Suppressor macrophage (primary cell): ENCODE measurements at places on chromosomes 4 and X.
A peak's percentile ranks its signal among the peaks of the same experiment; 100 is the strongest.

- peak; percentile 40 for DNase-seq
These were observed 108.8 kb downstream of the SPRY1 start for GRCh38 chr4:123505095-123506010.

DNA sequence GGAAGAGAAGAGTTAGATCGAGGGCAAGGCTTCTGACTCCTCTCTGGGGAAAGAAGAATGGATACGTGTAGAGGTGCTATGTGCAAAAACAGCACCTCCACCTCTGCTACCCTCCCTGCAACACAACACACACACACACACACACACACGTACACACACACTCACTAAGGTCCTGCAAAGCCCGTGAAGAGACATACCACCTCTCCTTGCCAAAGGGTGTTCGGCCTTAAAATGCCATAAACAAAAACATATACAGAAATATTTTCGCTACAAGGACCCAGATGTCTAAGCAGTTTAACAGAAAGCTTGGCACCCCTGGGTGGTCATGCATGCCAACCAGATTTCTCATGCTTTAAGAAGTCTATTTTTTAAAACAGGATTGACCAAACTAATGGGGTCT, 1.5 kb downstream of the TIFA start:
- no peak for DNase-seq

DNA sequence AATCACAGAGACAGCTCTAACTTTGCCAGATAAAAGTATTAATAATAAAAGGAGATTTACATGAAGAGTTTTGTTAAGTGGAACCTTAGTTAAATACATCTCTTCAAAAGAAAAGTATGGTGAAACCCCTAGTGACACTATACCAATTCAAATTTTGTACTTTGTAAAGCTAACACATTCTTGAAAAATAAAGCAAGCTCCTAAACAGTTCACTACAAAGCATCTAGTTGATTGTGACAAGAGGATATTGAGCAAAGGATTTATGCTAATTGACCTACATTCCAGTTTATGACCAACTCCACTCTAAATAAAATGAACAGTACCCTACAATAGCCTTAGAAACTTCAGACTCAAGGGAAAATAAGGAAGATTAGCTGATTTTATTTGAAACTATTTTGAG, 69.4 kb upstream of the WDR17 start:
- no peak for DNase-seq

DNA sequence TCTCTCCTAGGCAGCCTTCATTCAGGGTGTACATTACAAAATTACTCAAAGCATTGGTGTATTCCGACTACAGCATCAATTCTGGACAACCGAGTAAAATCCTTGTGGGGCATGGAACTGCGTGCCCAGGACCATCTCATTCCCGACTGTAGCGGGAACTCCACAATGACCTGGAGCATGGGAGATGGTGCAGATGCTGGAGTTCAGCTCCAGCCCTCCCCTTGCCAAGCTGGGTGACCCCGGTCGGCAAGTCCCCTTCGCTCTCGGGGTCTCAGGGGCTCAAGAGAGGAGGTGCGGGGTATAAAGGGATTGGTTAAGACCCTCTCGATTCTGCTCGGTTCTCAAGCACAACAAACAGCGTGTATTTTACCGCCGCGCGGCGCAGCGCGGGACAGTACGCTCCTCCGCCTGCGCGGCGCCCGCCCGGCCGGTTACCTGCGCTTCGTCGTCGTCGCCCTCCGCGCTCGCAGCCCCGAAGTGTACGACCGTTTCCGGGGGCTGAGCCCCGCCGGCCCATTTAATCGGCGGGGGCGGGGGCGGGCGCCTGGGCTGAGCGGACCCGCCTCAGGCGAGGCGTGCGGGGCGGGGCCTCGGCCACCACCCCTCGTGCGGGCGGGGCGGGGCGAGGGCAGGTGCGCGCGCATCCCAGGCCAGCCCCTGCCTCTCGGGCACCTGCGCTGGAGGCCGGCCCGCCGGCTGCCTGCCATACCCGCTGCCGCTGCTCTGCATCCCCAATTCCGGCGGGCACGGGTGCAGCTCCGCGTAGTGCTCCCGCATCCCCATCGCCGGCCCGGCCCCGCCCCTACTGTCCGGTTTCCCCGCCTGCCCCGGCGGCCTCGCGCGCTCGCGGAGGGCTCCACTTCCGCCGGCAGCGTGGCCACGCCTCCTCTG, at the start of gene G6PD:
TSS of gene G6PD (minus strand) at position 493 of the 891 bp plus-strand sequence. CDS start 691 bp downstream, outside the sequence.
- peak; percentile 75 for DNase-seq

GRCh38 chrX:103823591-103823990, 8.5 kb downstream of the RAB9B start:
- DNase-seq: no peak
